Neuronal stem cell (in vitro differentiated cells): ENCODE measurements at places on chromosomes 4 and X.

GRCh38 chr4:100208459-100208858, 18.2 kb upstream of the DDIT4L start:
- no peak for DNase-seq
- no peaks in the 10 kb centered on the region for H3K27me3 ChIP-seq
- no peaks in the 10 kb centered on the region for H3K36me3 ChIP-seq
- H3K4me3 ChIP-seq, result no peak overlapping the region
- H3K27ac ChIP-seq, result no peak overlapping the region
- no peaks in the 10 kb centered on the region for H3K4me1 ChIP-seq

DNA sequence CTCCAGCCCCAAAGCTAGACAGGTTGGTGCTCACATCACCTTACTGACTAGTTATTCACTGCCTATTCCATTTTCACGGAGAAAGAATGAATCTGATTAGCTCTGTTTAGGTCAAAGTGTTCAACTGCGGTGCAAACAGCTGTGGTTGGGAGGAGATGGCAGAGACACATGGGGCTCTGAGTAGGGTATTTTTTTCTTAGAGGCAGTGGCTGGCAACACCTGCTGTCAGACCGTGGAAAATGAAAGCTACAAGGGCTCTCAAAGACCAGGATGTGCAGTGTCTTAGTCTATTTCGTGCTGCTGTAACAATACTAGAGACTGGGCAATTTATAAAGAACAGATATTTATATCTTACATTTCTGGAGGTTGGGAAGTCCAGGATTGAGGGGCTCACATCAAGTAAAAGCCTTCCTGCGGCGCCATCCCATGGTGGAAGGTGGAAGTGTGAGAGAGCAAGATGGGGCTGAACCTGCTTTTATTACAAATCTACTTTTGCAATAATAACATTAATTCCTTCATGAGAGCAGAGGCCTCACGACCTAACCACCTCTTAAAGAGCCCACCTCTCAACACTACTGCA, 10.6 kb downstream of the NYX start:
- H3K4me1 ChIP-seq, result peaks cover 1% of the 10 kb centered on the region
- no peak overlapping the region for H3K4me3 ChIP-seq
- no peak overlapping the region for H3K27ac ChIP-seq
- H3K36me3 ChIP-seq, result no peaks in the 10 kb centered on the region
- H3K27me3 ChIP-seq, result no peaks in the 10 kb centered on the region

DNA sequence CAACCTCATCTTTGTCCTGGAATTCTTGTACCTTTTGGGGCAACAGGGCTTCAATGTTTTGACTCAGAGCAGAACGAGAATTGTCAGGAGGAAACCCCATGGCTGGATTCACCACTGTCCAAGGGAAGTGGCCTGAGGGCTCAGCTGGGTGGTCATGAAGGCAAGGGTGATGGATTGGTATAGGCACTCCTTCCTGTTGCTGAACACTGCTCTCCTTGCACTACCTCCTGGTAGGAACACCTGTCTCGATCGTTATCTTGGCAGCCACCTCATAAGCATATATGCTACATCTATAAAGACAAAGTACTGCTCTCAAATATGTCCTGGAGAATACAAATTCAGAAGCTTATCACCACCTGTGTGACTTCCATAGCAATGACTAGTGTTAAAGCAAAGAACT, 79.8 kb downstream of the CCNG2 start:
- H3K27ac ChIP-seq, result no peak overlapping the region
- no peaks in the 10 kb centered on the region for H3K4me1 ChIP-seq
- H3K36me3 ChIP-seq, result no peaks in the 10 kb centered on the region
- H3K27me3 ChIP-seq, result peaks cover 5% of the 10 kb centered on the region

DNA sequence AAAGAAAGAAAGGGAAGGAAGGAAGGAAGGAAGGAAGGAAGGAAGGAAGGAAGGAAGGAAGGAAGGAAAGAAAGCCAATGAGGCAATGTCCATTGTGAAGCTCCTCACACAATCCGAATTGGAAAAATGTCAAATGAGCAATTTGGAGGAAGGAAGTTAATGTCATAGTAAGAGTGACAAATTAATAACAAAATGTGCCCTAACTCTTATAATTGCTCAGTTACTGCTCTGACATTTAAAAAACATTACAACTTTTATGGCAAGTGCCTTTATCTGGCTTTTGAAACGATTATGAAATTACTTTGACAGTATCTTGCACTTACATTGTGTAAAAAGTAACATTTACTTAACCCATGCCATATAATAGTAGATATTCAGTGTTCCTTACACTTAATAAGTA, 96.5 kb upstream of the EFHC2 start:
- no peak for DNase-seq
- no peaks in the 10 kb centered on the region for H3K27me3 ChIP-seq
- H3K4me1 ChIP-seq, result no peaks in the 10 kb centered on the region
- no peaks in the 10 kb centered on the region for H3K36me3 ChIP-seq
- H3K27ac ChIP-seq, result no peak overlapping the region

- H3K4me1 ChIP-seq, result no peaks in the 10 kb centered on the region
- H3K4me3 ChIP-seq, result no peak overlapping the region
- H3K27me3 ChIP-seq, result no peaks in the 10 kb centered on the region
- DNase-seq, result no peak
- no peaks in the 10 kb centered on the region for H3K36me3 ChIP-seq
- no peak overlapping the region for H3K27ac ChIP-seq
Observed at GRCh38 chr4:164215113-164215741, 538.7 kb upstream of the SMIM31 start.
